ENCODE measurements at places on chromosomes 13 and 19. TPM values are rescaled to one million over a fixed set of nuclear protein-coding genes. Genes with fewer than 3 reads are reported as not detected.

DNA sequence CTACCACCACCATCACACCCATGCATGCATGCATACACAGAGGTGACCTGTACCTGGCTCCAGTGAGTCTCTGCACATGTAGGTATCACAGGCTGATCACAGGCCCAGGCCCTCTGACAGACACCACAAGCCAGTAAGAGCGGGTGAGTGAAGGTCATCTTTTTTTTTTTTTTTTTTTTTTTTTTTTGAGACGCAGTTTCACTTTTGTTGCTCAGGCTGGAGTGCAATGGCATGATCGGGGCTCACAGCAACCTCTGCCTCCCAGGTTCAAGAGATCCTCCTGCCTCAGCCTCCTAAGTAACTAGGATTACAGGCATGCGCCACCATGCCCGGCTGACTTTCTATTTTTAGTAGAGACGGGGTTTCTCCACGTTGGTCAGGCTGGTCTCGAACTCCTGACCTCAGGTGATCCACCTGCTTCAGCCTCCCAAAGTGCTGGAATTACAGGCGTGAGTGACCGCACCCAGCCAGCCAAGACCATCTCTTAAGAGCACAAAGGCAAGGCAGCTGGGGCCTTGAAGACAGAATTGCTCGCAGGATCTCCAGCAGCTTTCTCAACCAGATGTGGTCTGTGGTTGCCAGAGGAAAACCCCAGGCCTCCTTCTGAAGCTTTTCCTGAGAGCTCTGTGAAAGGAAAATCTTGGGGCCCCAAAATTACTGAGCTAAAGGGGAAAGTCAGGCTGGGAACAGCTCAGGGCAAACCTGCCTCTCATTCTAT is 3.2 kb upstream of the NKG7 start:
- no peak overlapping the region for H3K27ac ChIP-seq
- H3K36me3 ChIP-seq, result no peaks in the 10 kb centered on the region
- no peak for DNase-seq
- H3K4me1 ChIP-seq, result no peaks in the 10 kb centered on the region
- no peak overlapping the region for H3K4me3 ChIP-seq

DNA sequence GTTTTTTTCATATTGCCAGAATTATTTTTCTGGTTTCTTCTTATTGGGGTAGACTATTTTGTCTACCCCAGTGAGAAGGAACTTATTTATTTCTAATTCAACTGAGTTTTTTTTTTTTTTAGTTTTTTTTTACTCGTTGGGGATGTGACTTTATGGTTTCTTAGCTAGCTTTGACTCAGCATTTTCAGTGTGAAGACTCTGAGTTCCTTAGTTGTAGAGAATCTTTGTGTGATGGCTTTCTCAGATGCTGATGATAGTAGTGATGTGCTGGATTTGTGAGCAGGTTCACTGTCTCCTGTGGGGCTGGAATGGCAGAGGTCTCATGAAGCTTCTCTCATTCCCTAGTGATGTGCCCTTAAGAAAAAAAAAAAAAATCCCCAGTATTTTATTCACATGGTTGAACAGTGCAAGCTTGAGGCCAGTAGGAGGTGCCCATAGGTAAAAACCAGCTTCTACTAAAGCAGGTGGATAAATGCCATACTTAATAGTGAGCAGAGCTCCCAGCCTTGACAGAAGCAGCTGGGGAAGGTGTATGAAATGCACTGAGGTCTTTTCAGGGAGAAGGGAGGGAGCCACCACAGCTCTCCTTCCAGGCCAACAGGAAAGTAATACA is 106.2 kb upstream of the KLF5 start:
- no peak for DNase-seq
- H3K36me3 ChIP-seq, result no peaks in the 10 kb centered on the region
- H3K4me3 ChIP-seq, result no peak overlapping the region
- no peaks in the 10 kb centered on the region for H3K4me1 ChIP-seq

DNA sequence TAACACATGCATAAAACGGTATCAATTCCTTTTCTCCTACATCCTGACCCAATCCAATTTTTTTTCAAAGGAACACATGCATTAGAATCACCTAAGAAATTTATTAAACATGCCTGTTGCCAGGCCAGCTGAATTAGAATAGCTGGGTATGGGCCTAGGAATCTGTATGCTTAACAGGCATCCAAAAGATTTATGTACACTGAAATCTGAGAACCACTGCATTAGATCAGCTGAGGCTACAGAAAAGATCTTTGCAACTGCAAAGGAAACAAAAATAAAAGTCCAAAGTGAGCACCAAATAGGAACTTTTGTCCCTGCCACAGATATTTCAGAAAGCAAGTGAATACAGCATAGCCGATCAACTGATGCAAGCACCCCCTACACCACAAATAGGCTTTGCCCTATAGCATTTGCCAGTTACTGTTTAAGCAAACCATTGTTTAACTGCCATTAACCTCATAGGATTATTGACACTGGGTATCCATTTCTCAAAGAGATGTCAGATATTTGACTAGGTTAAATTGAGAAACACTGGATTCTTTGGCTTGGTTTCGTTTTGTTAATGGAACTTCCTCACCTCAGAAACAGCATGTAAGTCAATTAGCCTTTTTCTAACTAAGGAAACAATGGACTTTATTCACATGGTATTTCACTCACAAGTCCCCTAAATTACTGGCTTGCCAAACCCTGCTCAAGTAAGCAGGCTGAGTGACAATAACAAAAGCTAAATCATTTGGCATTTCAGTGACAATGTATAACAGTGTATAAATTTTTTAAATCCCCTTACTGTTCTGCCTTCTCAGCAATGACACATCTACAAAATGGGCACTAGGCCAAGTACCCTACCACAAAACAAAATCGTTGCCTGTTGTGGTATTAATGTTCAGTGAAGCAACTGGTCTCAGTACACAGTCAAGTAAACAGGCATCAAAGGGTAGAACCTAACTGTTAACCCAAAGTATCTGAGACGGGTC is 67.8 kb downstream of the SUCLA2 start:
- H3K27ac ChIP-seq, result no peak overlapping the region
- H3K4me1 ChIP-seq, result no peaks in the 10 kb centered on the region
- H3K27me3 ChIP-seq, result no peaks in the 10 kb centered on the region
- no peaks in the 10 kb centered on the region for H3K36me3 ChIP-seq
- no peak overlapping the region for H3K4me3 ChIP-seq

GRCh38 chr19:28857967-28858366 is 355.0 kb downstream of the UQCRFS1 start:
- no peaks in the 10 kb centered on the region for H3K36me3 ChIP-seq
- DNase-seq, result no peak
- H3K27me3 ChIP-seq, result no peaks in the 10 kb centered on the region

DNA sequence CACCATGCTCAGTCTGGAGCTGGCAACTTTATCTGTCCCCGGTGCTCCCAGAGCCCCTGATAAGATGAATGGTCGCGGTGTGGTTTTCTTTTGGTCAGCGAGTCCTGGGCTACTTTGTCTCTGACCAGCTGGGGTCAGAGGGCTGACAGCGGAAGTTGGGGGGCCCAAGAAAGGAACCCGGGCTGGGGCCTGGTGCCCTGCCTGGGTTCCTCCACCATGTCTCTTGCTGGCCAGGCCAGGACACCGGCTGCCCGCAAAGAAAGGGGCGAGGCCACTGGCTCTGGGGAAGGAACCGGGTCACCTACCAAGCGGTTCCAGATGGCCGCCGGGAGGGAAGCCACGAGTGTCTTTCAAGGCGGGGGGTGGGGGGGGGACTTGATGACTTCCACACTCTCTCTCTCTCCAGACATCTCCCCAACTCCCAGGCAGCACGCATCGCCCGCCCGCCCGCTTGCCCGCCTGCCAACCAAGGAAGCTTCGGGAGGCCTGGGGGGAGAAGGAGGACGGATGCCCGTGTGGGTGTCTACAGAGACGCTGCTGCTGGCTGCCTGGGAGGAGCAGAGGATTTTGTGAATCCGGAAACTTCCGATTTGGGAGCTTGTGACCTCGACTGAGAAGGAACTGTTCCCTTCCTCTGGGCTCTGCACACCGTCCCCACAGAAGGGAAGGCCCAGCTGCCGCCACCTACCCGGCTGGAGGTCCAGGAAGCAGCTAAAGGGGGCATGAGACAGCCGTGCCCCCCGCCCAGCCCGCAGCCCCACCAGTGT is 1.1 kb downstream of the PIP5K1C start:
- peak overlapping the region; percentile 67 for H3K27ac ChIP-seq
- peak; percentile 61 for DNase-seq
- H3K27me3 ChIP-seq, result no peaks in the 10 kb centered on the region
- peaks cover 9% of the 10 kb centered on the region for H3K4me1 ChIP-seq

GRCh38 chr13:75932636-75933035 is 296.5 kb downstream of the LMO7 start:
- no peaks in the 10 kb centered on the region for H3K36me3 ChIP-seq
- DNase-seq, result no peak
- H3K27me3 ChIP-seq, result no peaks in the 10 kb centered on the region
- H3K4me1 ChIP-seq, result no peaks in the 10 kb centered on the region
- H3K27ac ChIP-seq, result no peak overlapping the region

DNA sequence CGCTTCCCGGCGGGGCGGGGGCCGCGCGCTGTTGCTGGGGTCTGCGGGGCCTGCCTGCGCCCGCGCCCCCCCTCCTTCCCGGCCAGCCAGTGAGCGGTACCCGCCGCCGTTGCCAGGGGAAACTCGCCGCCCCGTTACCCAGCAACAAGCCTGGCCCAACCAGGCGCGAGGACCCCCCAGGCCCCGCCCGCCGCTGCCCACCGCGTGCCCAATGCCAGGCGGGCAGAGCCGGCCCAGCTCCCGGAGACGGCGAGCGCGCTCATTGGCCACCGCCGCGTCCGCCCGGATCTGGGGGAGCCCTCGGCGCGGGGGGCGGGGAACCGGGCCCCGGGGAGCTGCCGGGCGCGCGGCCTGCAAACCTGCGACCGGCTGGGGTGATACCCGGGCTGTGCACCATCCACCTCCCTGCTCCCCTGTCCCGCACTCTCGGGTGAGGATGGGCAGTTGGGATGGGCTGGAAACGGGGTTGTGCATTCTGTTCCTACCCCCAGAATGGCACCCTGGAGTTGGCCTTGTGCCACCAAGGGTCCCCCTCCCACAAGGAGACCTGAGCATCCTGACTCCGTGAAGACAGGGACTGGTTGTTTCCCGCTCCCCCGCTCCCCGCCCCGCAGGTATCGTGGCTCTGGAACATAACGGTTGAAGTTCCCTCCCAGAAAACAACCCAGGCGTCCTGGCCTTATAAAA is 8.8 kb upstream of the BBC3 start:
- peaks cover 8% of the 10 kb centered on the region for H3K4me1 ChIP-seq
- H3K27ac ChIP-seq, result no peak overlapping the region
- no peaks in the 10 kb centered on the region for H3K36me3 ChIP-seq
- peak overlapping the region; percentile 42 for H3K4me3 ChIP-seq
- peak; percentile 41 for DNase-seq

Gene BCAM
- 34.3 TPM for total RNA-seq

Gene SIGLEC9
- 1.9 TPM for total RNA-seq

Gene ABHD13
- total RNA-seq, result 12.7 TPM

Gene RFPL4AL1
- not detected for total RNA-seq

GRCh38 chr13:109383683-109384082 is 402.7 kb downstream of the IRS2 start:
- H3K4me3 ChIP-seq, result no peak overlapping the region
- DNase-seq, result no peak
- no peaks in the 10 kb centered on the region for H3K36me3 ChIP-seq
- no peaks in the 10 kb centered on the region for H3K4me1 ChIP-seq
- no peaks in the 10 kb centered on the region for H3K27me3 ChIP-seq
